Caudate nucleus (tissue), 63 donors: ENCODE measurements at places on chromosomes 7 and 10.

GRCh38 chr7:66502230-66503035, 126.2 kb upstream of the KCTD7 start:
- DNase-seq, result no peak

DNA sequence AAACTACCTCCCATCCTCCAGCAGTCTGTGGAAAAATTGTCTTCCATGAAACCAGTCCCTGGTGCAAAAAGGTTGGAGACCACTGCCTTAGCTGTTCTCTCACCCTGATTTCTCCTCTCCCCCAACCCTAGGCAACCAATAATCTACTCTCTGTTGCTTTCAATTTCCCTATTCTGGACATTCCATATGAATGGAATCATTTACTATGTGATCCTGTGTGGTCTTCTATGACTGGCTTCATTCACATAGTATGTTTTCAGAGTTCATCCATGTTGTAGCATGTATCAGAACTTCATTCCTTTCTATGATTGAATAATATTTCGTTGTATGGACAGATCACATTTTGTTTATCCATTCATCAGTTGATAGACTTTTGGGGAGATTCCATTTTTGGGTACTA, 38.3 kb upstream of the DLG5 start:
- no peak for DNase-seq

- no peak for DNase-seq
Measured at GRCh38 chr10:59358576-59358975, 3.8 kb downstream of the FAM13C start.

GRCh38 chr7:121328508-121329190, at the start of gene WNT16:
TSS of gene WNT16 (plus strand) at chr7:121329000. CDS start at chr7:121329293, 293 bp downstream.
- DNase-seq, result no peak

- DNase-seq, result no peak
Measured at GRCh38 chr7:156109988-156110387, 297.7 kb upstream of the SHH start.

GRCh38 chr7:108487646-108488045, 31.4 kb upstream of the NRCAM start:
- DNase-seq, result no peak

DNA sequence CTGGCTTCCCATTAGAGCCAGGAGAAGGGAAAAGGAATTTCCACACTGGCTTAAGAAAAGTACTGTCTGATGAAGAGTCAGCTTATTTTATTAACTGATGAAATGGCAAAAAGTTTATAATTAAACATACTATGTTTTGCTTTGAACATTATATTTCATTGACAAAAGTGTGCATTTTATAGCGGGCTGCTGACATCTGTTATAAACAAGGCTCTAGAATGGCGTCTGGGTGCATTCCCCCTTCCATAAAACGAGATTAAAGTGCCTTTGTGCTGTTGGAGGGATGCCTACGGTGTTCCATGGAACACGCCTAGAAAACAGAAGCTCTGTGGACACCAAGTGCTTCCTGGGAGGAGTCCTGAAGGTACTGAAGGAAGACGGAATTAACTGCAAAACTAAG, 220.2 kb downstream of the SNX10 start:
- DNase-seq, result no peak
